ENCODE measurements at places on chromosomes 4 and X.
A peak's percentile ranks its signal among the peaks of the same experiment; 100 is the strongest.

DNA sequence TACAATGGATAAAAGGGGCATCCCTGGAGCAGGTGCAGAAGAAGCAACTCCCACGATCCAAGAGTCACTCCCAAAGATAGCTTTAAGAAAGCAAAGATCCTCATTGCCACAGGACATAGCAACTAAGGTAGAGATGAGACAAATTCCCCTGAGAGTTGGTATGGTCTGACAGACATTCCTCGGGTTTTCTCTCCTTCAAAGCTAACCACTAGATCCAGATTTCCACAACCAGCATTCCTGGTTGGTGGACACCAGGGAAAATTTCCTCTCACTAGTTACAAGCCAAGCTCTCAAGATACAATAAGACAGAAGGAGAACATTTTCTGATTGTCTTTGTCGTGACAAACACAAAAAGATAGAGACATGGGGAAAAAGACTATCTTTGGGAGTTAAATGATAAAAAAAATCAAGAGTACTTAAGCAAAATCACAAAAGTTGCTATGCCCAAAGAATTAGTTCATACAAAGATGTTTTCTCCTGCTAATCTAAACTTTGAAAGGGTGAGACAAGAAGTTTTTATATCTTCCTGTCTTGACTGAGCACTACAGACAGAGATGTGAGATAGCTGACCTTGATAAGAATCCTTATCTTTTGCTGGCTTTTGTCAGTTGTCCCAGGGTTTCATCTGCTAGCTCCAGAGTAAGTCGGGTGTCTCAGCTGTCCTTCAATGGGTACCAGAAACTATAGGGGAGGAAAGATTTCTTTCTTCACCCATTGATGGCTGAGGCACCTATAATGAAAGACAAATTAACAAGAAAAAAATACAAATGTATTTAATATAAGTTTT lies 200.5 kb downstream of the CENPC start:
- no peak for DNase-seq

- peak; percentile 83 for DNase-seq
Observed at GRCh38 chrX:43703211-43703791, 47.2 kb downstream of the MAOA start.

DNA sequence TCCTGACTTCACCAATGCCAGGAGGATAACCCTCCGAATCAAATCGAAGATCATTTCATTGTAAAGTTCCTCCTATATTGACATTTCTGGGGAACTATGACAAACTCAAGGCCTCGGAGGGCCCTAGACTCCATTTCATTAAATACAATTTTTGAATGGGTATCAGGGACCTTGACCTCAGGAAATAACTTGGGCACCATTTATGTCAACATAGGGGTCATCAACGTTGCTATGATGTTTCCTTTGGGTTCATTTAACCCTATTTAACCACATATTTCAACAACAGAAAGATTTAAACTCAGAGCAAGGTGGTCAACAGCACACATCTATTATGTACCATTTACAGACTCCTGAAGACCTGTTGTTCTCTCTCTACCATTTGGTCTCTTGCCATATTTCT lies 395.1 kb downstream of the TRIML1 start:
- DNase-seq = no peak

GRCh38 chrX:112147206-112147605 lies 64.6 kb upstream of the TRPC5 start:
- no peak for DNase-seq

DNA sequence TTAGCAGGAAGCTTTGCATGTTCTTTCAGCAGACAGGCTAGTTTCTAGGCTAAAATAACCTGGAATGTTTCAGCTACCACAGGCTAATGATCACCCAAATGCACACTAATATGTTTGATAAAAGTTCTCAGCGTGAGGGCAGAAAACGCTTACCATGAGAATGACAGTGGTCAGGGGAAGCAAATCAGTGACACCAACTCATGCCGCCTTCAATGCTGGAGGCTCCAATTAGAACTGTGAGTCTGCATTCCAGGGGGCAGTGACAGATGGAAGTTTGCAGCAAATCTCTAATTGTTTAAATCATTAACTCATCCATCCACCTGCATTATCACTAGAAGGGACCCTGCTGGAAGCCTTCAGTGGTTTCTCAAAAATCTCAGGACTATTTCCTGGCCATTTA lies 43.2 kb downstream of the ANOS1 start:
- no peak for DNase-seq

GRCh38 chrX:107826238-107827029 lies 768 bp downstream of the MID2 start:
- DNase-seq = no peak

- no peak for DNase-seq
Observed at GRCh38 chrX:76253432-76253831, 80.6 kb downstream of the PBDC1 start.

GRCh38 chr4:80142394-80143306 lies 54.7 kb upstream of the PRDM8 start:
- no peak for DNase-seq

All from pulmonary artery endothelial cell (primary cell).